ENCODE measurements at places on chromosomes 5 and 9.

- DNase-seq: no peak
These were observed 126.6 kb upstream of the HMHB1 start for GRCh38 chr5:143685246-143685815.

DNA sequence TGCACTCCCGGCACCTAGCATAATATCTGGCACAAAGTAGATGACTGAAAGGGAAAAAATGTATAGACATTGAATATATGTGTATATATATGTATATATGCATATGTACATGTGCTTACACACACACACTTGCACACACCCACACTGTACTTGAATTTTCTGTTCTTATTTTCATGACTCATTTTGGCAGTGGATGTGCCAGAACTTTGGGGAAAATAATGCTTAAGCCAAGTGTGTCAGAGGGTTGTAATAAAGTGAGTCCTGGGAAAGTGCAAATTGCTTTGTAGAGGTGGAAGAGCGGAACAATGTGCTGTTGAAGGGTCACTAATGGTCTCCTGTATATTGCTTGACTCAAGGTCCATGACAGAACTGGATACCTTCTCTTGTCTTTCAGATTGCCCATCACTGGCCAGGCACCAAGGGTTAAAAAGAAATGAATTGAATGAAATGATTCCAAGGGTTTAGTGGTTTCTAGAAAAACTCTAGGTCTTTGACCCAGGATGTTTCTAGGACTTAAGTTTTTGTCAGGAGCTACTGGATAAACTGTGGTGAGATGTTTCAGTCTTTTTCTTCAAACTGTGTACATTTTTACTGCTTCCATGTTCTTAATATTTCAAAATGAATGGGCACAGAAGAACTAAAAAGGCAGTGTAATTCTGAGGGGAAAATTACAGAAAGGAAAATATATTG is 129.9 kb upstream of the MOCS2 start:
- no peak for DNase-seq

- DNase-seq: no peak
These were observed 42.7 kb downstream of the ZNF618 start for GRCh38 chr9:113918697-113919350.

GRCh38 chr9:72037571-72037970 is 22.8 kb downstream of the C9orf57 start:
- no peak for DNase-seq

DNA sequence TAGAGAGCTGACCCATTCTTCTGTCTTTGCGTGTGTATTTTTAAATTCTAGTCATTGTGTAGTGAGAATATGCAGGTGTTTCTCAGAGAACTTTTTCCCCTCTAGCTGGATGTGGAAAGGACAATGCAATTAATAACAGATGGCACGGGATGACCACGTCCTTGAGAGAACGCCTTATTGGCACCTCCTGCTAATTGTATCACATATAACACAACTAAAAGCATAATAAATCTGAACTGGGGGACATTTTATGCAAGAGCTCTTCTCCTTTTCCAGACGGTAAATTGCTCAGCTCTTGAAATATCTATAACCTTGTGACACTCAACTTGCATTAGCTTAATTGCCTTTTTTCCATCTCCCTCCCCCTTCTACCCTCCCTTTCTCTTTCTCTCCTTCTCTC is 62.9 kb upstream of the IZUMO3 start:
- no peak for DNase-seq

- DNase-seq: no peak
These were observed 25.2 kb upstream of the HSPA9 start for GRCh38 chr5:138600446-138600845.

GRCh38 chr9:132381966-132382541 is 24.6 kb downstream of the TTF1 start:
- DNase-seq: no peak
